ENCODE measurements at places on chromosomes 7 and 10.

- no peak for DNase-seq
Measured at GRCh38 chr7:147078312-147078711, 961.7 kb downstream of the CNTNAP2 start.

GRCh38 chr7:140972876-140973829 is 41.6 kb downstream of the MRPS33 start:
- no peak for DNase-seq

DNA sequence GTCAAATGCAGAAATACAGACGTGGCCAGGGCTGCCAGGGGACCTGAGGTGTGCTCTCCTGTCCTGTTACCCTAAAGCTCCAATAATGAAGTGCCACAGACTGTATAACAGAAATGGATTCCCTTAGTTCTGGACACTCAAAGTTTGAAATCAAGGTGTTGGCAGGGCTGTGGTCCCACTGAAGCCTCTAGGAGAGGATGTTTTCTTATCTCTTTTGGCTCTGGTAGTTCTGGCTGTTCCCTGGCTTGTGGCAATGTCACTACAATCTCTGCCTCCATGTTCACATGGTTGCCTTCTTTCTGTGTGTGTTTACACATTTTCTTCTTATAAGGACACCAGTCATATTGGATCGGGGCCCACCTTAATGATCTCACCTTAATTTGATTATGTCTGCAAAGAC is 15.3 kb upstream of the EEPD1 start:
- DNase-seq = no peak

- no peak for DNase-seq
Measured at GRCh38 chr7:87498893-87499292, 23.4 kb upstream of the ABCB4 start.

GRCh38 chr10:124495725-124496124 is 34.1 kb downstream of the LHPP start:
- DNase-seq = no peak

DNA sequence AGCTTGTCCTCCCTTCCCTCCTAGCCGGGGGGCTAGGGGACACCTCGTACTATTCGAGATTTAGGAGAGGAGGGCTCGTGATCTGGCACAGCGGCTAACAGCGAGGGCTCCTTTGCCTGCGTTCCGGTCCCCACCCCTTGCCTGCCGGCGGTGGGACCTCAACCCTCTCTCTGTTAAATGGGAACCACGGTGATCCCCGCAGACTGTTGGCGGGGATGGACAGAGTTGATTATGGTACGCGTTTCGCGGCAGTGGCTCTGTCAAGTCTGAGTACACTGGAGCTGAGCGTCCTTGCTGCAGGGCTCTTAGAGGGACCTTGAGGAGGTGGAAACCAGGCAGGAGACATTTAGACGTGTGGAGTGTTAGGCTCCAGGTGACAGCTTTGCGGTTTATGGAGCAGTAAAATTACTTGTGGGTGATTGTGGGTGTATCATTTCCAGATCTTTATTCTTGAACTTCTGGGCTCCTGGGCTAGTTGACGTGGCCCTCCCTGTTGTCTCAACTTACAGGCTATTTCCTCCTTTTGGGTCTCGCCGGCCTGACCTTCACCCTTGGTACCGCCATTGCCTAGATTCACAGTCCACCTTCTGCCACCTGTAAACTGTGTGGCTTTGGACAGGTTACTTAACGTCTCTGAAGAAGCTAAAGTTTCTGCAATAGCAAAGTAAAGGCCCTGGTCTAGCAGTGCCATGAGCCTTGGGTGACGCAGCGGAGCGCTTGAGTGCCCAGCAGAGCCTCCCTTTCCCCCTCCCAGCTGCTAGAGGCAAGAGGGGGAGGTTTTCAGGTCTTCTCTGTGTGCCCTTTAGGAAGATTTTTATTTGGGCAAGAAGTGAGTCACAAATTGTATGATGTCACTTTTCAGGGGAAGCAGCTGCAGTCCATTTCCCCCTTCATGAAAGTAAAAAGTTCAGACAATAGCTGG is 739 bp downstream of the CASP7 start:
- no peak for DNase-seq

DNA sequence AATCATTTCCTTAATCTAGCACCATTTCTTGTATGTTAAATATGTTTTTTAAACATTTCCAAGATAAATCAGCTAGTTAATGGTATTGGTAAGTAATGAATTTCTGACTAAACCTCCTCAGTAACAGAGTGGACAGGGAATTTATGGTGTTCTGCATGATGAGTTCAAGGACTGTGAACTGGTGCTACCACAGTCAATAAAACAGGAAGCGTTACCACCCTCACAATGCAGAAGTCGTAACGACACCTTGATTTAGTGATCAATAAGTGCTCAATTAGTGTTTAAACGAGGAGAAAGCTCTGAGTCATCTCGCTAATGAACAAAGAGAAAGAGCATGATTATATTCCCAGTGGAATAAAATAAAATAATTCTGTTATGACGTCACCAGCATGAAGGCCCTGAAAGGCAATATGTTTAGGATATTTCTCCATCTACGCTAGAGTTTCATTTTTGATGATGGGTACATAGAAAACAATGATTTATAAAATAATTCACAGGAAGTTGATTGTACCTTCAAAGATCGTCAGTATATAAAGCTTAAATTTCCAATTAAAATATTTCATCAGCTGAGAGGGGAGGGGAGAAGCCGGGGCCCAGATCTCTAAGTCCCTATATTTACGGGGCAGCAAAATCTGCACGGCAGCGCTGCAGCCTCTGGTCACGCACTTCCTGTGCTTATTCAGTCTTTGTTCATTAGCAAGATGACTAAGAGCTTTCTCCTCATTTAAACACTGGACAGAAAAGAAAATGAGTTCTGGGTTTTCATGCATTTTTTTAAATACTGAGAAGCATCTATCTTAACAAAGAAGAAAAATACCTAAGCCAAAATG is 400.5 kb downstream of the PTPRN2 start:
- DNase-seq = no peak

- DNase-seq = no peak
Measured at GRCh38 chr10:92742331-92743228, 52.8 kb downstream of the HHEX start.

- DNase-seq = no peak
Measured at GRCh38 chr10:1061930-1062774, 6.0 kb downstream of the WDR37 start.

DNA sequence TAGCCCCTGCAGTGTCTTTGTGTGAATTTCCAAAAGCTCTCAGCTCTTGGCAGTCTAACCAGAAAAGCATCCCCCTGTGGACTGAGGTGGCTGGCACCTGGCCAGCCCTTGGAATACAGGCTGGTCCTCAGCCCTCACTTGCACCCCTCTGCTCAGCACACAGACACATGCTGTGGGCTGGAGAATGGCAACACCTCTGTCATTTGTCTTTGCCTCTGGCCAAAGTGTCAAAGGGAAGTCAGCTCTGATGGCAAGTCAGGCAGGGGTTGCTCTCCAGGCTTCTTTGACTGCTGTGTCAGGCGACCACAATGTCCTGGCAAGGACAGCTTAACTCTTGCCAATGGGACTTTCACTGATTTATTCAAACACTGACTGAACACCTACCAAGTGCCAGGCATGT is 724.8 kb downstream of the INHBA start:
- DNase-seq = no peak

GRCh38 chr7:141071260-141071854 is 2.5 kb upstream of the TMEM178B start:
- no peak for DNase-seq

DNA sequence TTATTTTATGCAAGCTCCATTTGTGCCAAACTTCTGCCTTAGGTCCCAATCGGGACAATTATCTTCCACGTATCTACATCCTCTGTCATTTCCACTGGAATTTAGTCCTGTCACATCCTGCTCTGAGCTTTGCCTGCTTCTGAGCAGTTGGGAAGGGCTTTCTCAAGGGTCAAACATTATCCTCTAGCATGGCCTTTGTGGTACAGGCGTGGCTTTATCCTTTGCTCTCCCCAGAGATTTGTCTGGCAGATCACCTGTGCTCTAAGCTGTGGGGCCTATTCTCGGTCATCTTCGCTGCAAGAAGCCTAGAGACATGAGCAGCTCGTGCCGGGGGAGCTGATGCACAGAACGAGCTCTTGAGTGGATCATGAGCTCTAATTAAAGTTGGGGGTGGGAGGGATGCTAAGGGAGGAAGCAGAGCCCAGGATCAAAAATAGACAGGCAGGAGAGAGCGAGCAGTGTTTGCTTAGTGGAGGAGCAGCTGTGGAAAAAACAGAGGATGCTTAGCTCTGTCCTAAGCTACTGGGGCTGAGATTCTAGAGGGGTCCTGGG is 19.8 kb upstream of the TMEM273 start:
- DNase-seq = no peak

DNA sequence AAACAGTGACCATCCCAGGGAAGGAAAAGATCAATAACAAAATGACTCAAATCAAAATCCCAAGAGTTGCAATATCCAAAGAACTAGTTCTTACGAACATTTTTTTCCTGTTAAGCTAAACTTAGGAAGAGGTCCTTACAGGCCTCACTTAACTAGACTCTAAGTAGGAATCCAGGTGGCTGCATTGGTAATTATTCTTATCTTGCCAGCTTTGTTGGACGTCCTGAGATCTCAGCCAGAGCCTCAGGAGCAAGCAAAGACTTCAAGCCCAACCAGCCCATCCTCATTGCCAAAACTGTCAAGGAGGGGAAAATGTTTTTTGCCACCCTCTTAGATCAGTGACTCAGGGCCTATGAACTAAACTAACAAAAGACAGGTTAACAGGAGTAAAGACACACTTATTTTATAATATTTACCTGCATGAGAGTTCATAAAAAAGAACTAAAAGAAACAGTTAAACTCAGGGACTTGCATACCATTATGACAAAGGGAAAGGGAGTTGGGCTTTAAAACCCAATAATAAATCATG is 18.3 kb upstream of the PPP1R9A start:
- no peak for DNase-seq

- DNase-seq = no peak
Measured at GRCh38 chr10:71213127-71213621, 804 bp downstream of the UNC5B start.

DNA sequence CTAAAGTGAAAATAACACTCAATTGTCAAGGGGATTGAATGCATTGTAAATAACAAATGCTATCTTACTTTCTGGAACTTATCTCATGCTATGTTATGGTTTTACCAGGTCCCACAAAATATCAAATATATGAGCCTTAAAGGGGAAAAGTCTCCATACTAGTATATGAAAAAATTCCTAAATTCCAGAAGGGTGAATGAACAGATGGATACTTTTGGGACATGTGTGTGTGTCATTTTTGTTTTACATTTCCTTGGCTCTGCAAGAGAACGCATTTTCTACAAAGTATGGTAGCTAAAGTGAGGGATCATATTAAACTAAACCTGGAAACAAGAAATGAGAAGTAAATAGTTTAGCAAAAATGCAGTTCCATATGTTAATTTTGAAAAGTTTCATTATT is 682.8 kb downstream of the INHBA start:
- DNase-seq = no peak

DNA sequence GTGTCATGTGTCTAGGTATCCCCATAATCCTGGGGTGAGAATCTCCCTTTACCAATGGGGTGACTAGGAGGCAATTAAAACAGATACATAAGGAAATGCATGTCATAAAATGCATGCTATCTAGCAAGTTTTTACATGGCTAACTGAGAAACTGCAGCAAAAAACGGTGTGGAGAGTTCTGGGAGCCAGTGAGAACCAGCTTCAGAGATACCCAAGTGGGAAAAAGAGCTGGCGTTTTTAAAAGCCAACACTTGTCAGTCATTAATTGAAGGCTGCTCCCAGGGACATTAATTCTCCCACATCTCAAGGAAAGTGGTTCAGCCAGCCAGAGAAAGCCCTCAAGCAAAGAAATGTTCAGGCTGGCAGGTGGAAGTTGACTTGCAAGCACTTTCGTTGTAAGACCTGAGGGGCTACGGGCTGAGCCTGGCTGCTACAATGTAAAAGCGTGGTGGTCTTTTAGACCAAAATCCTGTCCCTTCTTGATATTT is 28.1 kb downstream of the ST8SIA6 start:
- no peak for DNase-seq

DNA sequence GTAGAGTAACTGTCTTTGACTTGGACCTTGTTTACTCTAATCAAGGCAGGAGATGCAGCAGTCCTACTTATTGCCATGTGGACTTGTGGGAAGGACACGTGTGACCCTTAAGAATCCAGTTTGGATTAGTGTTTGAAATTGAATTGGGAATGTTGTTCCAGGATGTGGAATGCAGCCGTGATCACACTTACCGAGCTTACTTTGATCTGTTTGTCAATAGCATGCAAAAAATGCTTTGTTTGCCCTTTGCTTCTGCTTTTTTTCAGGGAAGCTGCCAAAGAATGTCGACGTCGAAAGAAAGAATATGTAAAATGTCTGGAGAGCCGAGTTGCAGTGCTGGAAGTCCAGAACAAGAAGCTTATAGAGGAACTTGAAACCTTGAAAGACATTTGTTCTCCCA is 84.7 kb downstream of the CREM start:
- no peak for DNase-seq

- no peak for DNase-seq
Measured at GRCh38 chr10:92761571-92761970, 71.8 kb downstream of the HHEX start.

- no peak for DNase-seq
Measured at GRCh38 chr7:104891949-104892348, 122.1 kb upstream of the KMT2E start.

GRCh38 chr10:58982470-58983239 is 193.8 kb upstream of the PHYHIPL start:
- DNase-seq = no peak

- no peak for DNase-seq
Measured at GRCh38 chr10:79241990-79242619, 105.2 kb upstream of the PPIF start.

DNA sequence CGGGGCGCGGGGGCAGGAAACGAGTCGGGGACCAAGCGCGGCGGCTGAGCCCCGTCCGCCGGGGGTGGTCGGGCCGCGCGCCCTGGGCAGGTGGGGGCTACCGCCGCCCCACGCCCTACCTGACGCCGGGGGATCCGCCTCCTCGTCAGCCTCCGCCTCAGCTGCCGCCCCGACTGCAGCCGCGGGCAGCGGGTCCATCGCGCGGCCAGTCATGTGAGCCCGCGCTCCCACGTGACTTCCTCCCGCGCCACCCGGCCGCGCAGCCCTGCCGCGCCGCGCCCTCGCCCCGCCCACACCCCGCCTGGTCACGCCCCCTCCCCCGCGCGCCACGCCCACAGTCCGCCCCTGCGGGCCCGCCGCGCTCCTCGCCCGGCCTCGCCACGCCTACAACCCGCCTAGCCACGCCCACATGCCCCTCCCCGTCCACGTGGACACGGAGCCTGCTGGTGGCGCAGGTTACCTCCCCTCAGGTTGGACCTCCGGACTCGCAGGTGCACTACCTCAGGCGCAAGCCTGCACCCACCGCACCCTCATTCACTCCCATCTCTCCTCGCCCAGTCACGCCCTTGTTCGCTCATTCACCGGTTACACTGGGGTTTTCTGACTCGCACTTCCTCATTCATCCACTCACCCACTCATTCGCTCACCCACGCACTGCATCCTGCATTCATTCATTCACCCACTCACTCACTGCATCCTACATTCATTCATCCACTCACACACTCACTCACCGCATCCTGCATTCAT is at the start of gene SNX8:
SNX8 (minus strand) TSS at position 233 of the 747 bp plus-strand sequence; CDS start at position 213, 20 bp downstream.
- DNase-seq = peak; percentile 98

- no peak for DNase-seq
Measured at GRCh38 chr7:2225336-2225735, 7.4 kb downstream of the MAD1L1 start.

GRCh38 chr7:265192-265997 is 24.6 kb upstream of the FOXL3 start:
- DNase-seq = no peak

Measured in stimulated activated CD8-positive, alpha-beta memory T cell treated with anti-CD3 and anti-CD28 coated beads, Interleukin-15, amount 100 ng/mL, for 1 hour (primary cell).